ENCODE measurements at places on chromosomes 3 and 15.
A peak's percentile ranks its signal among the peaks of the same experiment; 100 is the strongest.

- peak; percentile 11 for DNase-seq
These were observed 79.0 kb upstream of the DCLK3 start for GRCh38 chr3:36843065-36844051.

- no peak for DNase-seq
These were observed 7.4 kb downstream of the MKRN3 start for GRCh38 chr15:23572844-23573243.

DNA sequence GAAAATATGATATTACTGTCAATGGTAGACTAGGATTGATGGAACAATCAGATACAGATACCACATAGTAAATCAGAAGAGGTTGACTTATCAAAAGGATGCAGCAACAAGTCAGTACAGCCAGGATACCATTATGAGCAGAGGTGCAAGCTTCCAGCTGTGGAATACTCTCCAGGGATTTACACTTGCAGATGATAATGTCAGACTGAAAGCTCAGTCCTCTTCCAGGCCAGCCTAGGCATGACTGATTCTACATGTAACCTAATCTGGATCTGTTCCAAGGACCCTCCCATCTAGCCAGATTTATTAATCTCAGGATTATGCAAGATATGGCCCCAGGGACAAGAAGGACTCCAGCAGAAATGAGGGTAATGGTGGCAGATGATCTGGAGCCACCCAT lies 8.2 kb downstream of the FILIP1L start:
- no peak for DNase-seq

- no peak for DNase-seq
These were observed 51.6 kb downstream of the LINGO1 start for GRCh38 chr15:77580996-77581682.

DNA sequence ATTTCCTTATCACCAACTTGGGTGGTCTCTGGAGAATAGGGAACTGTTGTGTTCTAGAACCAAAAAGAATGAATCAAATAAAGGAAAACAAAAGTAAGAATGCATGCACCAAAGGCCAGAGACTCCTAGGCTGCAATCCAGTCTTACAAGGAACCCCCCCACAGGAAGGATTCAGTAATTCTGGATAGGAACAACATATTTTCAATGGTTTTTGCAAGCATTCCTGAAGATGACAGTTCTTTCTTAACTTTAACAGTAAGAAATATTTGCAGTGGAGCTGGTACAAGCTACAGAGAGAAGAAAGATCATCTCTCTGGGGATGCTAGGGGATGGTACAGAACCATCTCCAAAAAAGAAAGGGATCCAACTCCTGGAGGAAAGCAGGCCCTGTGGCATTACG lies 116.2 kb upstream of the CHRM5 start:
- no peak for DNase-seq

- DNase-seq = no peak
These were observed 134.6 kb upstream of the KBTBD8 start for GRCh38 chr3:66863205-66864111.

GRCh38 chr3:196111939-196112386 lies 30.1 kb upstream of the TFRC start:
- no peak for DNase-seq

DNA sequence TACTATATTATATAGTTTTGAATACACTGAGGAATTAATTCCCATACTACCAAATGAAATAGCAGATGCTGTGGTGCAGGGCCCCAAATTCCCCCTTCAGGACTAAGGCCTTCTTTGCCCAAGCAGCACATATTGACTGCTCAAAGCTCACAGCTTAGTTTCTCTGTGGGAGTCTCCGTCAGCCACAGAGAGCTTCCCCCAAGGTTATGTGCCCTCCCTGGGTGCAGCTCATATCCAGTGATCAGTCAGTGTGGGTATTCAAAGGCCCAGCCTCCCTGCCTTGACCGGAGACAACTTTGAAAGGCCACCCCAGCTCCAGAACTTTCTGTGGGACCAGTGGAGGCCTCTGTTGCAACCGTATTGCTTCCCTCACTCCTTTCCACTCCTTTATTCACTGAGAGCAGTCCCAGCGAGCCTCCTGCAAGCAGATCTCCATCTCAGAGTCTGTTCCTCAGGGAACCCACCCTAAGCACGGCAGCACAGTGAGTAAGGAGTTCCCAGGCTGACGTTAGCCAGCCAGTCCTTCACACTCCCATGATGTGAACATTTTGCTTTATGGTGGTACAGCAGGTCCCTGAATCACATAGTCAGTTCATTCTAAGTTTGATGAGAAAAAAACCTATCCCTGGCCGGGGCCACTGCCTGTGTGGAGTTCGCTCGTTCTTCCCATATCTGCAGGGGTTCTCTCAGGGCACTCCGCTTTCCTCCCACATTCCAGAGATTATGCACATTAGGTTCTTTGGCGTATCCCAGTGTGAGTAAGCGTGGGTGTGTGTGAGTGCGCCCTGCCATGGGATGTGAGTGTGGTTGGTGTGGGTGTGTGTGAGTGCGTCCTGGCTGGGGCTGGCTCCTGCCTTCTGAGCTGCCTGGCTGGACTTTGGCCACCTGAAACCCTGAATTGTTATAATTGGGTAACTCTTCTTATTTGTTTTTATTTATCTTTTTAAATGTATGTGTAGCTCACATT lies 64.4 kb upstream of the PPARG start:
- no peak for DNase-seq

DNA sequence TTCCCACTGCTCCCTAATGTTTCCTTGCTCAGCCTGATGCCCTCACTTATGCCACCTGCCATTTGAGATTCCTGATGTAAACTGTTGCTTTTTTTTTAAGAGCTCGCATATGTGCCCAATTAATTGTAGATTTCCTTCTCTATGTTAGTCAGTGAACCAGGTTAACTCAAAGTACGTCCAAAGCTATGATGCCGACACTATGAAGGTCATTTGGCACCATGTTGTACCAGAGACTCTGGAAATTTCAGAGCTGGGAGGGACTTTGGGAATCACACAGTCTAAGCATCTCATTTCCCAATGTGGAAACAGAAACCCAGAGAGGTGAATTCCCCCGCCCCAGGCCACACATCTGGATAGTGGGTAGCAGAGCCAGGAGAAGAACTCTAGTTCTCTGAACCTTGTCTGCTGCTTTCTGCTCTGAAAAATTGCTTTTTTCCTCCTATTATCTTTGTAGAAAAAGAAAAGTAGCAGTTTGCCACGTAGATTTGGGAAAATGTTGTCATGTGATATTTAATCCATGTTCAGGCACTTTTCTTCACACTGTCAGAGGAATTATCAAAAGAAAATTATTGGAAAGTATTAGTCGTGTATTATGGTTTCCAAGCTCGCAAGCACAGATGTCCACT lies 38.5 kb upstream of the TNFAIP8L3 start:
- DNase-seq = no peak

- DNase-seq = no peak
These were observed 78.7 kb downstream of the ZNF280D start for GRCh38 chr15:56654624-56655023.

DNA sequence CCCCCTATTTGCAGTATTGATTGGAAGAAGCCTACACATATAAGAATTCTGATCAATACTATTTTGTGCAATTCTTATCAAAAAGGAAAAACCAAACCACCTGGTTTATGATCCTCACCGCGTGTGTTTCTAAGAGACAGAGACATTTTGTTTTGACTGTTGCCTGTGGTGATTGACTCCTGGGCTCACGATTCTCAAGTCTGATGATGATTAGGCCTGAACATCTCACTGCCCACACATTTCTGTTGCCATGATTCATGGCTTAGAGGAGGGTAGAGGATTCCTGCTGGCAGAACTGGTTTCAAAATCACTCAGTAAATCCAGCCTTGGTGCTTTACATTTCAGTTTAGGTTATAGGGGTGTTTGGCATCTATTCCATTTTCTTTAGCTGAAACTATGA lies 88.3 kb upstream of the UBE3A start:
- no peak for DNase-seq

- DNase-seq = no peak
These were observed 272.5 kb upstream of the ARHGEF26 start for GRCh38 chr3:153848702-153849101.

DNA sequence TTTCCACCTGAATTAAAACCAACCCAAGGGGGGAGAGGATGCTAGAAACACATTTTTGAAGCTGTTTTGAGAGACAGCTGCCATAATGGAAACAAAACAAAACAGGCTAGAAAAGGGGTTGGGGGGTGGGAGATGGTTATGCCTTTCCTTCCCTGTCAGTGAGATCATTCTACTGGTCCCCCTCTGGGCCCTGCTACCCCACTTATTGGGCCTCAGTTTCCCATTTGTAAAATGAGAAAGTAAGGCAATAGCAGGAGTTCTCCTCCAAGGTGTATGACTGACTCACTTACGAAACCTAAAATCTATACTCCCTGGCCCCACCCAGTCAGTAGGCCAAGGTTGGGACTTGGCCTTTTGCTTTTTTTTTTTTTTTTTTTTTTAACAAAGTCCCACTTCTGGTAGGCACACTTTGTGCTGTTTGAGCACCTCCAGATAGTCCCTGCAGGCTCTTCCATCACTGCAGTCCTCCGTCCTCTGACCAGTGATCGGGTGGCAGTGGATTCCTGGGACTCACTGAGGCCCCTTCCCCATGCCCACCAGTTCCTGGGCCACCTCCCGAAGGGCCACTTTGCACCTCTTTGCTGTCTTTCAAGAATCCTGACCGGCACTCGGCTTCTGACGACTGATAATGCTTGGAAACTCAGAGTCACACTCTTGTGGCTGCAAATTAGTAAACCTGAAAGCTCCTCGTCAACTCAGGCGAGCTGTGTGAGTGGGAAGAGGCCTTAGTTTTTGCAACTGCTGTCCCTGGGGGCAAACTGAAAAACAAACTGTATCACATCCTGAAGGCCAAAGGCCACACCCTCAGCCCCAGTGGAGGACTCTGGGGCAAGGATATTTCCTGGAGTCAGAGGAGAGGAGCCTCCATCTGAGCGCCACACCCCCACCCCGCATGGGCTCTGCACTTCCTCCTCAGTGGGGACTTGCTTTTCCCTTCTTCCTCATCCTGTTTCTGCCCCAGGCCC lies 6.7 kb upstream of the PSTPIP1 start:
- DNase-seq = no peak
